ENCODE measurements at places on chromosomes 2 and 18.

DNA sequence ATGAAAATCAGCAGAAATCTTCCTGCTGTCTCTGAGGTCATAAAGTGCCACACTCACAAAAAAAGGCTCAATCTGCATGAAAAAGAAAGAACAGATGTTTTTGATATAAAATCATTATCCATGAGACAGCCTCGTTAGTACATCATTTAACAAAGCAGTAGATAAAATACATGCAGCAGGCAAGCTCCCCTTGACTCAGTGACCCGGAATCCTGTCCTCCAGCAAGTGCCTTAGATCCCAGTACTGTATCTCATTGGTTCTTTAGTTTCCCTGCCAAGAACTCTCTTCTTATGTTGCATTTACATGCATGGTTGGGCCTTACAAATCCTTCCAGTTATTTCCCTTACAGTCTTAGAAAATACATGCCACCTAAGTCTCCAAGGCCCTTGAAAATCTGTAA, 148.9 kb upstream of the CCDC195 start:
- DNase-seq: peak; percentile 17

DNA sequence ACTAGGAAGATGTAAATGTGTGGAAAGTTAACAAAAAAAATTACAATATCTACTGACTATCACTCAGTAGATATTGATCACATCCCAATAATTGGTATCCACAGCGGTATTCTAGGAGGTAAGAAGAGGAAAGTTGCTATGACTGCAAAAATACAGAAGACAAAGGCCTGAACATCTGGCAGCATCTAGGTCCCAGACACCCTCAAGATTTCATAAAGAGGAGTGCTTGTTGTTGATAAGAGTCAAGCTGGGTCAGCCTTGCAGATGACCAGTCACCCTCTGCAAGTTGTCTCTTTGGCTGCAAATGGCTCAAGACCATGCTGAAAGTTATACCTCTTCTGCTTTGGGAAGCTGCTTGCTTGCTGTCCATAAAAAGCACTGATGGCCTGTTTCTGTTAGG, 228.4 kb upstream of the FBXO11 start:
- DNase-seq: no peak

- no peak for DNase-seq
These were observed 48.7 kb upstream of the AGAP1 start for GRCh38 chr2:235445116-235445515.

DNA sequence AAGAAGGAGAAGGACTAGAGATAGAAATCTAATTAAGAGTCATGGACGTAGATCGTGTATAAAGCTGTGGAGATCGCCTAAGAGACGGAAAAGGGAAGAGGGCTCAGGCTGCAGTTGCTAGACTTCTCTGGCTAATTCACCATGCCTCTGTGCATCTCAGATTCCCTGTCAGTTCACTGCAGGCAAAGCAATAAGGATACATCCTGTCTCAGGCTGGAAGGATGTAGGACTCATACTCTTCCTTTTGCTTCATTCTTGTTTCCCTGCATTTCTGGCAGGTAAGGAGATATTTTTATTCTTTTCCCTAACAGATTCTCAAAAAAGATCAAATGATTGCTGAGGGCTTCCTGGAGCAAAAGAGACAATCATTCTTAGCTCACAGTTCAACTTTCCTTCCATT, 112.5 kb downstream of the AP1S3 start:
- no peak for DNase-seq

GRCh38 chr18:56267334-56267733, 371.1 kb downstream of the TXNL1 start:
- no peak for DNase-seq

- no peak for DNase-seq
These were observed 211.0 kb downstream of the AKAIN1 start for GRCh38 chr18:4986066-4986465.

GRCh38 chr2:158777077-158777476, 18.0 kb upstream of the DAPL1 start:
- no peak for DNase-seq

DNA sequence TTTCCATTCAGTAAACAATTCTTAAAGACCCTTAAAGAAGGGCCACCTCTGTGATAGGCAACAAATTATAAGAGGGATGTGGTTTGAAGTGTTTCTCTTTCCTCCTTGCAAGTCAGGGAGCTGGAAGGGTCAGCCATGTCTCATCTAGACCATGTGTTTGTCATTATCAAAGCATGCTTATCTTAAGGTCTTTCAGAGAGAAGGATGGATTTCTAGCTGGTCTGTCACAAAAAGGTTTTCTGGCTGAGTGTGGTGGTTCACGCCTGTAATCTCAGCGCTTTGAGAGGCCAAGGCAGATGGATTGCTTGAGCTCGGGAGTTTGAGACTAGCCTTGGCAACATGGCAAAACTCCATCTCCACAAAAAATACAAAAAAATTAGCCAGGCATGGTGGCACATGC, 59.2 kb upstream of the PEX13 start:
- DNase-seq: peak; percentile 64

- DNase-seq: no peak
These were observed 155.3 kb downstream of the ANTXR1 start for GRCh38 chr2:69168144-69168813.

DNA sequence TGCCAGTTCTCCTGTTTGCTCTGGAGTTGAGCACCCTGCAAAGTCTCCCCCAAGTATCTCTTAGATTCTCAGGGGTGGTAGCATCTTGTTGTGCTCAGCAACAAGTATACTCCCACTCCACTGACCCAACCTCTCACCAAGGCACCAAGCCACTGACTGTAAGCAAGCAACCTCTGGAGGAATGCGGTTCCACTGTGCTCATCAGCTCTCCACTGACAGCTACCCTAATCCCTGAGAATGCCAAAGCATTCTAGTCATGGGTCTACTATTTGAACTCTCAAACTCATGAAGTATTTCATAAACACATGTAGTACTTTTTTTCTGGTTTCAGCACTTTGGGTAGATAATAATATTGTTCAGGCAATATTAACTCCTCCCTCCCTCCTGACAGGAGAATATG, 170.0 kb downstream of the EPHA4 start:
- DNase-seq: peak; percentile 63

- no peak for DNase-seq
These were observed 32.1 kb downstream of the EN1 start for GRCh38 chr2:118815314-118815713.

- DNase-seq: peak; percentile 92
These were observed 96.8 kb upstream of the TRIB2 start for GRCh38 chr2:12619975-12620374.

DNA sequence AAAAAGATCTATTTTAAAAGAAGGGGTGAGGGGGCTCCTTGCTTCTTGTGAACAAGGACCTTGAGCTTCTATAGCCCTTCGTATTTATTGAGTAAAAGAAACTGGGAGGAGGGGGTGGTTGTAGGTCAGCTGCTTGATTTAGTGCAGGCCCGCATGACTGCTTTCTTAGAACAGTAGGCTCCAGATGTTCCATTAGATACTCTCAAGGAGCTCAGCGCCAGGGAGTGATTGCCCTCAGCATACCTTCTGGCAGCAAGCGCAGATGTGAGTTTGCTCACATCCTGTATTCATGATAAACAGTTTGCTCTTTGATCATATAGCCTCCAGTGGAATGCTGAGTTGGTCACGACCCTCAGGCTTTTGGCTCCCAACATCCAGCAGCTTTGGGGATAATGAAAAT, 108.9 kb upstream of the XPO1 start:
- peak; percentile 30 for DNase-seq

DNA sequence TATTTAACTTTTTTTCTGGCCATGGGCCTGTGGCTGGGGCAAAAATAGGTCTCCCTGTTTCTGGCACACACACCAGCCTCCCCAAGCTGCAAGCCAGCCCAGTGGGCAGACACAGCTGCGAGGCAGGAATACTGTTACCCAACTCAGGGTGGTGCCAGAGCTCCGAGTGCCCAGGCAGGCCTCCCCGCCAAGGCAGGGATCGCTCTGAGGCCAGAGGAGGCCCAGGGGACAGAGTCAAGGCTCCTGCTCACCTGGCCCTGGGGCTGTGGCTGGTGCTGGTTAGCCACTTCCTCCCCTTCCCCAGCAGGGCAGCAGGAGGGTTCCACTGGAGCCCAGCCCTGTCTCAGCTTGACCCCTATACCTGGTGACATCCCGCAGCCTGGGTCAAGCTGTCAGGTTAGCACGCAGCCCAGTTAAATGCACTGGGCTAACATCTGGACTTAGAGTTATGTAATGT, 67.1 kb upstream of the EPAS1 start:
- no peak for DNase-seq

DNA sequence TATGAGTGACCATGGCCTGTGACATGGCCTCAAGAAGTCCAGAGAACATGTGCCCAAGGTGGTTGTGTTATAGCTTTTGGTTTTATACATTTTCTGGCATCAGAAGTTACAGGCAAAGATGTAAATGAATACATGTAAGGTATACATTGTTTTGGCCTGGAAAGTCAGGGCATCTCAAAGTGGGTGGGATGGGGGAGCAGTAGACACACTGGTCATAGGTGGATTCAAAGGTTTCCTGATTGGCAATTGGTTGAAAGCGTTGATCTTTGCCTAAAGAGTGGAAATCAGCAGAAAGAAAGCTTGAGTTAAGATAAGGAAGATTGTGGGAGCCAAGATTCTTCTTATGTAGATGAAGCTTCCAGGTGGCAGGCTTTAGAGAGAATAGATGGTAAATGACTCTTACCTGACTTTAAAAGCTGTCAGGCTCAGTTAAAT, 62.1 kb upstream of the DYNAP start:
- DNase-seq: no peak

- no peak for DNase-seq
These were observed 9.9 kb downstream of the IER3IP1 start for GRCh38 chr18:47166294-47166693.

GRCh38 chr2:212730994-212731393, 192.4 kb upstream of the ERBB4 start:
- DNase-seq: no peak

- peak; percentile 9 for DNase-seq
These were observed 21.0 kb downstream of the SNORC start for GRCh38 chr2:232890896-232891601.

DNA sequence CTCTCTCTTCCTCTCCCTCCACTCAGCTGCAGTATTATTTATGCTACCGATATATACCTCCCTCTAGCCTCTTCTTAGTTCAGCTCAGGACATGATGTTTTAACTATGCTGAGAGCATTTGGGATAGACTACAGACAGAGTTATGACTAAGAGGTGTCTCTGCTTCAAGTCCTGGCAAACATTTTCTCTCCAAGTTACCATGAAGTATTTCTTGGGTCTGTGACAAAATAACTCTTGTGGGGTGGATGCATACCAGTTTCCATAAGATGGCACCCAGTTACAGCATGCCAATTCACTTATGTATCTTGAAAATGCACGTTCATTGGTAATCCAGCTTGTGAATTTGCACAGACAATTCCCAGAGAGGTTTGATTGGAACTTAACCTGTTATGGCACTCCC, 737.6 kb downstream of the SLC4A3 start:
- peak; percentile 67 for DNase-seq

DNA sequence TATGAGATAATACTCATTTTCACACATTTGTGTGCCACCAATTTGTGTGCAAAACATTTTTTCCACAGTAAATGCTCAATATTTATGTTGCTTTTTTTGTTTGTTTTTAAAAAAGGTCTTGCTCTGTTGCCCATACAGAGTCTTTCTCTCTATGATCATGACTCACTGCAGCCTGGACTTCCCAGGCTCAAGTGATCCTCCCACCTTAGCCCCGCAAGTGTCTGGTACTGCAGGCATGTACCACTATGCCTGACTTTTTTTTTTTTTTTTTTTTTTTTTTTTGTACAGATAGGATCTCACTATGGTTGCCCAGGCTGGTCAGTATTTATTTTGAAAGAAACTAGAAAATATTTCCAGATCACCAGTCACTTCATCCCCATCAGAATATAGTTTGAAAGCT, 297.8 kb upstream of the GYPC start:
- DNase-seq: no peak

GRCh38 chr2:218878926-218879761, 1.5 kb upstream of the WNT10A start:
- peak; percentile 14 for DNase-seq

DNA sequence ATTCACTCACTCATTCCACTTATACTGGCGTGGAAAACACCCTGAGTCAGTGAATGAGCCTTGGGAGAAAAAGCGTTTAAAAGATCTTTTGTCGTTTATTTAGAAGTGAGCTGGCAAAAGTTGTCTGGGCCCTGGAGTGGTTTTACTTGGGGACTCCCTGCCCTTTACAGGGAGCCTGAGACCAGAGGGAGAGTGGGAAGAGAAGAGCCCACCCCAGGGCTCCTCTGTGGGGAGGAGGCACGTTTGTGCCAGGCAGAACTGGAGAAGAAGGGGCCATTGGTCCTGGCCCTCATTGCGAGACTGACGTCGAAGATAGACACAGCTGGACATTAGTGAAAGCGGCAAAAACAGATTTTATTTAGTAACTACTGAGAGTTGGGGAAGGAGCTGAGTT, 25.7 kb downstream of the DCDC2C start:
- DNase-seq: no peak

DNA sequence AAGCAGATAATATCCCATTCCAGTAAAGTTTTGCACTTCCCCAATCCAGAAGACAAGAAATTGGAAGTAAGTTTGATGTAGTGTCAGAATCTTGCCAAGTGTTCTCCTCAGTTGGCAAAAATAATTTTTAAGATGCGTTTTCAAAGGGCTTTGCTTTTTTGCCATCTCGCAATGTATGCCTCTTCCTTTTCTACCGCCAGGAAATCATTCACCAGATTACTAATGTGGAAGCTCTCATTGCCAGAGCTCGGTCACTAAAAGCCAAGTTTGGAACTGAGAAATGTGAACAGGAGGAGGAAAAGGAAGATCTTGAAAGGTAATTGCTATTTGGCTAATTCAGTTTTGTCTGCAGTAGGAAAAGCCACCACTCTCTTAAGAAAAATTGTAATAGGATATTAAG, 110.7 kb downstream of the RAB3GAP1 start:
- DNase-seq: no peak

DNA sequence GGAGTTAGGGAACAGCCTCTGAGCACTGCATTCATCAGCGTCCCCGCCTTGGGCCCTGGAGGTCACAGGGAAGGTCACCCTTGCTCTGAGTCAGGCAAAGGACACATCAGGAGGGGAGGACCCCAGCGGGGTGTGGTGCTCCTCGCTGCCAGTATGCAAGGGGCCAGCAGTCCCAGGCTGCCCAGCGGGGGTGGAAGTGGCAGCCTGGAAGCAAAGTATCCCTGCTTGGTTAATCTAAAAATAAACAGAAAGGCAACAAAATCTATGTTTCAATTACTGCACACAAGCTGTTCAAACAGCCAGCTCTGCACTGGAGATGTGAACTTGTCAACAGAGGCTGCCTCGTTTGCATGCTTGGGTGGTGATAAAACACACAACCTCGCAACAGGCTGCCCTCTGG, 164.1 kb downstream of the KLHL29 start:
- no peak for DNase-seq

- DNase-seq: no peak
These were observed 46.3 kb upstream of the RAB12 start for GRCh38 chr18:8562919-8563318.

- peak; percentile 99 for DNase-seq
These were observed 182.0 kb upstream of the TRIB2 start for GRCh38 chr2:12534646-12535263.

GRCh38 chr2:126220331-126220730, 435.6 kb upstream of the GYPC start:
- DNase-seq: peak; percentile 12

GRCh38 chr2:24972315-24972961, 683 bp upstream of the DNAJC27 start:
- DNase-seq: peak; percentile 16

GRCh38 chr2:109287838-109288237, 158.8 kb downstream of the SH3RF3 start:
- DNase-seq: no peak

- peak; percentile 65 for DNase-seq
These were observed 2.9 kb upstream of the EN1 start for GRCh38 chr2:118850168-118850900.

GRCh38 chr18:56139792-56140254, 498.6 kb downstream of the TXNL1 start:
- DNase-seq: peak; percentile 84

Data from fibroblast of upper back skin (primary cell).